ENCODE measurements at places on chromosomes 5 and 9.

- DNase-seq = no peak
These were observed 61.7 kb downstream of the HMCN2 start for GRCh38 chr9:130327070-130327780.

DNA sequence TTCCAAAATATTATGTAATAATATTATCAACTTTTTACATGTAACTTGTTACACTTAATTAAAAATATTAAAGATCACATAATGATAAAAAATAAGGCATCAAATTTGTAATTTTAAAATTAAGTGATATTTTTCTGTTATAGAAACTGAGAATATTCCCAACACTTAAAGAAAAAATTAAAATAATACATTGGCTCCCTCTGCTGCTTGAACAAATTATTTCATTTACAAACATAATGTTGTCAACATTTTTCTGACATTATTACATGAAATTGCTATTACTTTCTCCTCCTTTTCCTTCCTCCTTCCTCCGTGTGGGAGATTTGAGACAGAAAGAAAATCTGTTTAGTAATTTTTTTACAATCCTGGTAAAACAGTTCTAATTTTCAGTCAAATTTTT lies 42.3 kb downstream of the RNF180 start:
- DNase-seq = no peak

DNA sequence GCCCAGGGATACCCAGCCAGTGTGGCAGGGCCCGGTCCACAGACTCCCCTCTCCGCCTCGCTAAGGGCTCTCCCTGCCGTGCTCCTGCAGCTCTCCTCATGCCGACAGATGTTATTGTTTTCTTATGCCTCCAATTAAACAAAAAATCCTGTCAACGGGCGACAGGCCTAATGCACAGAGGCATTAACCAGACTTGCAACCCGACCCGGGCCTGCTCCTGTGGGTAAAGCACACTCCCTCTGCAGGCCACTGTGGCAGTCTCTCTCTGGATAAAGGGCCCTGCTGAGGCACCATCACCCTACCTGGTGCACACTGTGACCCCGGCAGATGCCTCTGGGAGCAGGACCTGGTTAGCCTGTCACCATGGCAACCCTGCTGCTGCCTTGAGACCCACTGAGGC lies 27.5 kb upstream of the HAND1 start:
- no peak for DNase-seq

DNA sequence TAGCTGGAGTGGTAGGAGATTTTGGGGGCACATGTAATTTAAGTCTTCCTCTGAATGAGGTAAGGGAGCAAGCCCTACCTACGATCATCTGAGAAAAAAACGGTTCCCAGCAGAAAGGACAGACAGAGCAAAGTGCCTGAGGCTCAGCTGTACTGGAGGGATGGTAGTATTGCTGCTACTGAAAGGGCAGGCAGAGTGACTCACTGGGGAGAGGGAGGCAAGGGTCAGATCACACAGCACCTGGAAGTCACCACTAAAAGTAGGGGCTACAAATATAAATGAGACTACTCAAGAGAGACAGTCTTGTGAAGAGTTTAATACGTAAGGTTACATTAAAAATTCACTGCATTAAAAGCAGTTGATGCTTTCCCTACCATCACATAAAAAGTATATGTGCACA lies 75.9 kb downstream of the NFIB start:
- no peak for DNase-seq

GRCh38 chr5:83482961-83483360 lies 11.4 kb downstream of the VCAN start:
- no peak for DNase-seq

GRCh38 chr5:7873216-7873615 lies 4.3 kb downstream of the MTRR start:
- no peak for DNase-seq

GRCh38 chr5:85576666-85577065 lies 1041.1 kb upstream of the COX7C start:
- DNase-seq = no peak

GRCh38 chr5:94746731-94747124 lies 128.3 kb downstream of the SLF1 start:
- no peak for DNase-seq

Data from GM13977 (cell line).